ENCODE measurements at places on chromosomes 2 and 18.

DNA sequence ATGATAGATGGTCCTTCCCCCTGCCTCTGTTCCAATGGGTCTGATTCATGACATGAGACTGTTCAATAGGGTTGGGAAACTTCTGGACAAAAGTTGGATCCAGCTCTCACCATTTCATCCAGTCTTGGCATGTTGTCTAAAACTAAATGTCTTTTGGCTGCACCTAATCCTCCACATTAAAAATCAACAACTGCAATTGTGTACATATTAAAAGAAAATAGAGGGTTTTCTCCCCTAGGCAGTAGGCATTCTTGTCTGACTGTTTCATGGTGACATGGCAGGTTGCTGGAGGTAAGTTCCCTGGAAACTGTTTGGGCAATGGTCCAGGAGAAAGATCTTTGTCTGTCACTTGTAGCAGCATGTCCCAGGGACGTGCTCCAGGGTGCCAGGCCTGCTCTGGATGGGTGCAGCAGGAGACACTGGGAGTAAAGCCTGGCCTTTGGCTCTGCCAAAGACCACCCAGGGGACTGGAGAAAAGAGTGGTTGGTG is 135.8 kb downstream of the TCF4 start:
- DNase-seq: no peak

GRCh38 chr2:119625226-119625625 is 53.8 kb upstream of the TMEM177 start:
- DNase-seq: no peak

GRCh38 chr18:36088256-36088655 is 20.9 kb upstream of the RPRD1A start:
- no peak for DNase-seq

- DNase-seq: peak; percentile 69
Observed at GRCh38 chr2:203811491-203812221, 55.9 kb upstream of the CTLA4 start.

GRCh38 chr2:186365406-186365805 is 120.7 kb upstream of the ZC3H15 start:
- no peak for DNase-seq

- DNase-seq: no peak
Observed at GRCh38 chr2:35978218-35978617, 377.4 kb upstream of the CRIM1 start.

GRCh38 chr2:233571001-233571400 is 4.4 kb upstream of the USP40 start:
- DNase-seq: no peak

- DNase-seq: no peak
Observed at GRCh38 chr2:43055985-43056384, 170.4 kb downstream of the ZFP36L2 start.

DNA sequence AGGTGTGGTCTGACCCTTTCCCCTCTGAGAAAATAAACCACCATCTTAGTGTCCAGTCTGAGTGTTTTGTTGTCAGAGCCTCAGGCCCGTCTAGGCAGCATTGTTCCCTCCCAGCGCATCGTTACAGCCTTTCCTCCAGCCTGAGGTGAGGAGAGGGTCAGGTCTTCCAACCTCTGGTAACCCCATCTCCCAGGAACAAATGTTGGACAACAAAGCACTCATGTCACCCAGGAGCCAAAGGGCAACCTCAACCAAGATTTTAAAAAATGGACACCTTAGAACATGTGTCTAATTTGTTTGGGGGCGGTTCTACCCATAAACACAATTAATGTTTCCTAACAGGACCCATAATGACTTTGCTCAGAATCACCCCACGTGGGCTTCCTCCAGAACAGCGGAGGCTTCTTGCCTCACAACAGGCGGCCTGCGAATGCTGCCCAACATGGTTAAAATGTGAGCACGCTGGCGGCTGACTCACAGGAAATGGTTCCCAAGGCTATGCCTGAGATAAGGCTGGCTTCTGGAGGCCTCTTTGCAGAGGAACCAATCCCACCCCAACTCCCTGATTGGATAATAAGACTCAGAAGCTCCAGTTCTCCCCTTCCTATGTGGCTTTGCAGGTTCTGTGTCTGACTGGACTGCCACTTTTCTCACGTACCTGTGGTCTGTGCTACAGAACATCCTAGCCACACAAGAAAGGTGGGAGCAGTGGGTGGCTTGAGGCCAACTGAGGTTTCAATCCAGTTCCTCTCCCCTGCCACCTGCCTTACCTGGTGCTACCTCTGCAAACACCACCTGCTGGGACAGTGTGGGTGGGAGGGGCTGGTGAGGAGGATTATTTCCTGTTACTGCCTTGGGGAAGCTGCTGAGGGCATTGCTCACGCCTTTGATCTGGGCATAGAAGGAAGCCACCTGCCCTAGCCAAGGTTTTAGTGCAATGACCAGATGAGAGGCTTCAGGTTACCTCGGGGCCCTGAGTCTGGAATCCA is 108.8 kb downstream of the B3GNT2 start:
- peak; percentile 18 for DNase-seq

GRCh38 chr18:58297198-58297597 is 253.2 kb downstream of the NEDD4L start:
- no peak for DNase-seq

GRCh38 chr2:123953846-123954245 is 71.2 kb upstream of the CNTNAP5 start:
- no peak for DNase-seq

All from stimulated activated CD4-positive, alpha-beta T cell treated with anti-CD3 and anti-CD28 coated beads, Interleukin-4, amount 100 ng/mL, for 1 hour (primary cell).